ENCODE measurements at places on chromosomes 1 and 21.
A peak's percentile ranks its signal among the peaks of the same experiment; 100 is the strongest.

- no peak for DNase-seq
Measured at GRCh38 chr1:243213045-243213787, 41.9 kb downstream of the CEP170 start.

GRCh38 chr1:83627045-83627444, 371.9 kb downstream of the TTLL7 start:
- no peak for DNase-seq

DNA sequence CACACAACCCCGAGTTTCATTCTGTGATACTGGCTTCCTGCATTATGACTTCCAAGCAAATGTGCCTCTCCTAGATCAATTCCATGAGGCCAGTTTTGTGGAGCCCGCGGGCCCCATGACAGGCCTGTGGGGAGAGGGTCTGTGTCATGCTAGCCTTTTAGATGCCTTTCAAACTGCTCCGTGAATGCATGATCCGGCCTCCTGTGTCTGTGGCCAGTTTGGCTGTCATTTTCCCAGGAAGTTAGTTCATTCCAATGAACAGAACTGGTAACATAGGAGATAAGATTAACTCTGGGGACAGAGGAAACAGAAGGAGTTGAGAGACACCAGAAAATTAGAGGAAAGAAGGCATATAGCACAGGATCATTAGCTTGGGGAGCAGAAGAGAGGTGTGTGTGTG, 3.2 kb downstream of the FNDC7 start:
- DNase-seq = no peak

DNA sequence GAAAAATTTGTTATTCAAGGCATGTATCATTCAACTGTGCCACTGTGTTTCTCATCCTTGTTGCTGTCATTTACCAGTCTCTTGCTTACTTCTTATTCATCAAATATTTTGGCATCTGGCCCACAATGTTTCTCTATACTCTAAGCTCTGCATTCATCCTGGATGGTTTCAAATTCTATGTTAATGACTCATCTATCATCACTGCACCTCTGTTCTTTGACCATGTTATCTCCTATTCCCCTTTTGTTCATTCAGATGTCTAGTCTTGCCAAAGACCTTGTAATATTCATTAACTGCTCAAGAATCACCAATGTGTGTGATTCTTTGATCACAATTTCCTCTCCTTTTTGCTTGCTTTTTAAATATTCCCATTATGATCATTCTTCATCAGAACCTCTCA, 54.6 kb upstream of the PRKACB start:
- DNase-seq = no peak

DNA sequence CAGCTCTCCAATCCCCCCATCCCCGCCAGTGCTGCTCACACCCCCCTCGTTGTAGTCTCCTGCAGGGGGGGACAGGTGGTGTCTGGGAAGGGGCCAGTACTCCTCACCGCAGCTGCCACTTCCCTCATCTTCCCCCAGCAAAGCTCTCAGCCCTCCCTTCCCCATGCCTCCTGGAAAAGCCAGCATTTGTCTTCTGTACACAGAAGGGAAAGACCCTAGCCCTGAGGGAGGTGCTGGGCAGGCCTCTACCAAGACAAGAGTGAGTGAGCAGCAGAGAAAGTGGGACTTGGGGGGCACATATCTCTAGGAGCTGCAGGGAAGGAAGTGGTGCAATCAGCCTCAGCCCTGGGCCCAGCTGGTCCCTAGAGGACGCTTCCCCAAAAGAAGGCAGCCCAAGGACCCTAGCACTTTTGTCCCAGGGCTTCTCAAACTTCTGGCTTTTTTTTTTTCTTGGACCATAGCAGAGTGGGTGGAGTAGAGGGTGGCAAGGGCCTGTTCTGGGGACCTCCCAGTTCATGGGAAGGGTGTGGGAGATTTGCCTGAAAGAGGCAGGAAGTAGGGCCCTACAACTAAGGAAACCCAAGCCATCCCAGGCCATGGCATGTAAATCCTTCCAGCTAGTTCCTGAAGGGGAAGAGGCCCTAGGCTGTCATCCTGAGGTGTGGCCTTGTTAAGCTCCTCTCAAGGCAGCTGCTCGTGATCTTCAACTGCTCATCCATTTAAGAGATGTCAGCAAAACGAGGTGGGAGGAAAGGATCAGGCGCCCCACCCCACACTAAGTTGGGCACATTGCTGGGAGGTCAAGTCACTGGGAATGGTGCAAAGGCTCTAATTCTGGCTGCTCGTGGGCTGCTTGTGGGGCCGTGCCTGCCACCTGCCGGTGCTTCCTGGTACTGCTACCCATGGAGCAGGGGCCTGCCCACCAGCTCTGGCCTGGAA, 12.6 kb downstream of the ZC3H12A start:
- DNase-seq = peak; percentile 79

GRCh38 chr1:108200687-108201051, 526 bp upstream of the SLC25A24 start:
- peak; percentile 59 for DNase-seq

GRCh38 chr1:236907205-236907604, 97.0 kb downstream of the MT1HL1 start:
- DNase-seq = no peak

- no peak for DNase-seq
Measured at GRCh38 chr1:28328228-28328648, 602 bp upstream of the MED18 start.

- DNase-seq = peak; percentile 3
Measured at GRCh38 chr21:14076143-14076806, 134.5 kb downstream of the LIPI start.

- DNase-seq = no peak
Measured at GRCh38 chr1:53583868-53584776, 124.9 kb downstream of the DMRTB1 start.

- no peak for DNase-seq
Measured at GRCh38 chr1:19033926-19034680, 77.6 kb upstream of the IFFO2 start.

DNA sequence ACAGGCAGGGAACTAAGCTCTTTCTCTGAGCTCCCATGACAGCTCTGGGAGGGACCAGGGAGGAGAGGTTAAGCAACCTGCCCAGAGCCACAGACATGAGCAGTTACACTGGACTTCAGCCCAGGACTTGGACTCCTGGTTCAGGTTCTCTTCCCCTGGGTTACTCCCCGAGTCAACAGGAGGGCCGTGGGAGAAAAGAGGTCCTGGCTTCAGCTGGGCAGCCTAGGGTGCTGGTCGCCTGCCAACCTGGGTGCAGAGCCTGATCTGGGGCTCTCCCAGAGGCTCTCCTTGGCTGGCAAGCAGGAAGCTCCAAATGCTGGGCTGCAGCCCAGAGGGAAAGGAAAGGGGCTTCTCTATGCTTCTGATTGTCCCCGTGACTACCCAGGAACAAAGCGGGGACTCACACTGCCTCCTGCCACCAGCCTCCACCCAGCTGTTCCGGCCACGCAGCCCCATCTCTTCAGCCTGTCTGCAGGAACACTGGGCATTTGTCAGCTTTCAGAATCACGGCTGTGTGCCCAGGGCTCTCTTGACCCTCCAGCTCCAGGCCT, 141.8 kb downstream of the HIVEP3 start:
- DNase-seq = no peak

GRCh38 chr1:32047701-32048100, 25.0 kb upstream of the TMEM39B start:
- no peak for DNase-seq

GRCh38 chr1:194698908-194699318, 1512.5 kb upstream of the B3GALT2 start:
- DNase-seq = no peak

- no peak for DNase-seq
Measured at GRCh38 chr1:34970829-34971228, 14.3 kb downstream of the TMEM35B start.

DNA sequence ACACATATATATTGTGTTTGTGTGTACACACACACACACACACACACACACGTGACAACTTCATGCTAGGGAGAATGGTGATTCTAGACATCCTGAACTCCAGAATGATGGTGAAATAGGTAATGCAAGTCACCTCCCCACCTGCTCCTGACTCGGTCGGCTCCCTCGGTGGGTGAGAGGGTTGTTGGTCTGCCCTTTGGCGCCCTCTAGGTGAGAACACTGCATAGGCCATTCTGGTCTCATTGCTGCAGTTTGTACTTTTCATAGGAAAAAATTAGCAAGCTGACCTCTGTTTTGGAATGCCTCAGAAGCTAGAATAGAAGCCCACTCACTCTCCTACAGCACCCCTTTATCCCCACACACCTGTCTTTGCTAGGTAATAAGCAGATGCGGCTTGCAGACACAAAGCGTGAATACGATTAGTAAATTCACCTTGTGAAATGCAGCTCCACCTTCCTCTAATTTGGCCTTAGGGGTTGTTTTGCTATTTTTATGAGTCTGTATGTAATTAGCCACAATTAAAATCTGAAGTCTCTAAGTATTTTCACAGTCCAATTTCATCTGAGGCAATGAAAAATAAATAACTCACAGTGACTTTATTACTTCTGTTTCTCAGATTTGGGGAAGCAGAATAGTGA, 130.0 kb upstream of the KCNJ15 start:
- peak; percentile 19 for DNase-seq

DNA sequence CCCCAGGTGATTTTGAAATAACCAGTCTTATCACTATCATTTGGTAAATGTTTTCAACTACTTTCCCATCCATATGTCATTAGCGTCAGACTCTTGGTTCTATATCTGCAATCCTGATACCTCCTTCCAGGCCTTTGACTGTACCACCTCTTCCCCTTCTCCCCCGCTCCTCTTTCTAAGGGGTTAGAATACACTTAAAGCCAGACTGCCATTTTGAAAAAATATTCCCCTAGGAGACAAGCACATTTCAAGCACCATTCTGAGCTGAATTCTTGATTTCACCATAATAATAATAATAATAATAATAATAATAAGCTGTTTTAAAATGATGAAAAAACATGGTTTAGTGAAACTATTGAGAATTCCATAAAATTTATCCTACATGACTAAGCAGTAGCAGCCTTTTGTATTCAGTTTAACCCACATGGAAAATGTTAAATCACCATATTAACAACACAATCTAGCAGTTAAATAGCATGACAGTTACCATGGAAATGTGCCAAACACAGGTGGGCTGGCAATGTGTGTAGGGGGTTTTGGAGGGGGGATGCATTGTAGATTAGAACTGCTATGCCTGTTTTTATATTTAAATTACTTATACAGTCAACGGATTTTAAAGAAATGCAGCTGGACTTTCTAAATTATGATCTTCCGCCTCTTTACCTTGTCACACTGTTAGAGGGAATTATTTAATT, 480.2 kb upstream of the DEPDC1 start:
- no peak for DNase-seq

DNA sequence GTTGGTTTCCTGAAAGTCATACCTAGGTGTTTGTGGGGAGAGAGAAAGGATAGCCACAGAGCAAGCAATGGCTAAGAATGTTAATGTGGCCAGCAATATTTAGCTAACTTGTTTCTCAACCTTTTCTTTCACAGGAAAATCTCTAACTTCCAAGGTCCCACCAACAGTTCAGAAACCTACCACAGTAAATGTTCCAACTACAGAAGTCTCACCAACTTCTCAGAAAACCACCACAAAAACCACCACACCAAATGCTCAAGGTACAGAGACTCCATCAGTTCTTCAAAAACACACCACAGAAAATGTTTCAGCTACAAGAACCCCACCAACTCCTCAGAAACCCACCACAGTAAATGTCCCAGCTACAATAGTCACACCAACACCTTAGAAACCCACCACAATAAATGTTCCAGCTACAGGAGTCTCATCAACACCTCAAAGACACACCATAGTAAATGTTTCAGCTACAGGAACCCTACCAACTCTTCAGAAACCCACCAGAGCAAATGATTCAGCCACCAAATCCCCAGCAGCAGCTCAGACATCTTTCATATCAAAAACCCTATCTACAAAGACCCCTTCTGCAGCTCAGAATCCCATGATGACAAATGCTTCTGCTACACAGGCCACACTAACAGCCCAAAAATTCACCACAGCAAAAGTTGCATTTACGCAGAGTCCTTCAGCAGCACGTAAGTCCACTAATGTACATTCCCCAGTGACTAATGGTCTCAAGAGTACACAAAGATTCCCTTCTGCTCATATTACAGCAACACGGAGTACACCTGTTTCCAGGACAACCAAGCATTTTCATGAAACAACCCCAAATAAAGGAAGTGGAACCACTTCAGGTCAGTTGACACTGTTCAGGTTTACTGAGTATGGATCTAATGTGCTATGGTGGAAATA, 15.3 kb downstream of the CD55 start:
- peak; percentile 70 for DNase-seq

DNA sequence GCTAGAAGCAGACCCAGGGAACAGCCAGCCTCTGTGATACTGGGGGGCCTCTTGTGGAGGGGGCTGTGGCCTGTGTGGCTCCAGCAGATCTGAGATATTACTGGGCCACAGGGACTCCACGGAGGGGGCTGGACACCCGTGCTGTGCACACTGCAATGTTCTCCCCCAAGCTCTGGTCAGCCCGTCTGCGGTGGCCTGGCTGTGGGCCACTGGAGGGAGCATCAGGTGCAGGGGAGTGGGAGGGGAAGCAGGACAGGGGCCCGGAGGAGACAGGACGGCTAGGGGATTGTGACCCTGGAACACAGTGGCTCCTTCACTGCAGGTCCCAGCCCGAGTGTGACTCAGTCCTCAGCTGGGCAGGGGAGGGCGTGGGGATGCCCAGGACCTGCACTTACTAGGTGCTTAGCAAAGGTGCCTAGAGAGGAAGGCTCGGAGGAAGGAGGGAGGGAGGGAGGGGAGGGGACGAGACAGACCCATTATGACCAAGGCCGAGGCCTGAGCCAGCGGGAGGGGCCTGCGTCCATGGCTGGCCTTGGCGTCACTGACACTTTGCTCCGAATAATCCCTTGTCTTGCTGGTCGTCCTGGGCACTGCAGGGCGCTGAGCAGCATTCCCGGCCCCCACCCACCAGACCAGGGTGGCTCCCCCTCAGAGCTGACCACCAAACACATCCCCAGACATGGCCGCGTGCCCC, 44.2 kb downstream of the PRDM16 start:
- no peak for DNase-seq

GRCh38 chr1:7229696-7230631, 444.7 kb downstream of the CAMTA1 start:
- no peak for DNase-seq

GRCh38 chr21:43196826-43197225, 28.0 kb downstream of the CRYAA start:
- DNase-seq = no peak

DNA sequence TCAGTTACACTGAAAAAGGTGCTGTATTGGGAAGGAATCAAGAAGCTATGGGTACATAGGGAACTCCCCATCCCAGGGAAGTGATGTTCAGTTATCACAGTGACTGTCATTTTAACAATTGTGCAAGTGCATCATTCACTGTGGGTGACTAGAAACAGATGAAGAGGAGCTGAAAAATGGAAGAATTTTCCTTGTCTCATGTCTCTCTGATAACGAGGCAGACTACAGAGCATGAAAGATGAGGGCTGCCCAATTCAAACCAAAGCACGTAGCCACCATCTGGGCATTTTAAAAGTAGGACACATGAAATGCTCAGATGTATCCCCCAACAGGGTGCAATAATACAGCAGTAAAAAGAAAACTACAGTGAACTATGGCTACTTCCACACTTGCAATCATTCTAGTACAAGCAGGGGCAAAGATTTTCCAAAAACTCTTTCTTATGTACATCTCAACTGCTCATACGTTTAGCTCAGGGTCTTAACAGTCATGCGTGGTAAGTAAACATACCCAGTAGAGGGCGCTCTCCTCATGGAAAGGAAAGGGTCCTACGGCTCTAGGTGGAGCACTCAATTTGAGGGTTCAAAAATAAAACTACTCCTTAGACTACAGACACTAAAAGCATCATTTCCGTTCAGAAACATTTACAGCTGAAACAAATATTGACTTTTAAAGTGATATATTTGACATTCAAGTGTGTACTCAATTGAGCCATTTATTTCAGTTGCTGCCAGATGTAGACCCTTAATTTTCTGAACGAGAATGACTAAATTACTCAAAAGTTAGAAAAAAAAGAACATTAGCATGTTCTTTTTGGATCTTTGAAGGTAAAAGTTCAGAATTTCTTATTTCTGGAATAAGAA, 143.2 kb downstream of the KCTD3 start:
- no peak for DNase-seq

Measured in CD4-positive, alpha-beta T cell treated with Interleukin-21 for 1 hour (primary cell).